RWPE1 (cell line): ENCODE measurements at places on chromosomes 2 and 18.
A peak's percentile ranks its signal among the peaks of the same experiment; 100 is the strongest.

GRCh38 chr18:23900994-23901393 lies 113.6 kb upstream of the TTC39C start:
- DNase-seq = no peak

DNA sequence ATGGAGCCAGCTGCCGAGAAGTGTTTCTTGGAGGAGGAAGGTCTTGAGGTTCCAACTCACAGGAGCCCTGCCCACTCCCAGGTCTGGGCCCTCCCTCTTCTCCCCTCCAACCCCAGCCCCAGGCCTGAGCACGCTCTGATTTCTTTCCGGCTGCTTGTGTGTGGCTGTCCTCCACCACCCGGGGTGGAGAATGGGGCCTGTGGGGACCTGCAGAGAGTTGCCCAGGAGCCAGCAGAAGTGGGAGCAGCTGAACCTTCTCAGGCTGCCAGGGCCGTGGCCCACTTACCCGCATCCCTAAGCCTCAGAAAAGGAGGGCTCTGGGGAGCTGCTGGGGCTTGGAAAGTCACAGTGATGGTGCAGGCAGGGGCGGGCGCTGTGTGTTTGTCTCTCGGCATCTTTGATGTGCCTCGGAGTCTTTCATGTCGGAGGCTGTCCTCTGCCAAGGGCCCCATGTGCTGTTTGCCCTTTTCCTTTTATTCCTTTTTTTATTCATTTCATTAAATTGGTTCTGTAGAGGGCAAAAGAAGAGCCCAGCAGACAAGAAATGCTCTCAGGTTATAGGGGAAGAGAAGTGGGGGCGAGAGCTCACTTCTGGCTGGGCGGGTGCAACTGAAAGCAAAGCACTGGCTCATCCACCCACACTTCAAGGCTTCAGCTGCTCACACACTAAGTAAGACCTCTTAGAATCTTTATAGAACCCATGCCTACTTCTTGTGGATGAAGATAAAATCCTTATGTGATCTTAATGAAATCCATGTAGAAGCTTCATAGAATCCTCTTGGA lies 52.5 kb downstream of the SDC1 start:
- peak; percentile 75 for DNase-seq

DNA sequence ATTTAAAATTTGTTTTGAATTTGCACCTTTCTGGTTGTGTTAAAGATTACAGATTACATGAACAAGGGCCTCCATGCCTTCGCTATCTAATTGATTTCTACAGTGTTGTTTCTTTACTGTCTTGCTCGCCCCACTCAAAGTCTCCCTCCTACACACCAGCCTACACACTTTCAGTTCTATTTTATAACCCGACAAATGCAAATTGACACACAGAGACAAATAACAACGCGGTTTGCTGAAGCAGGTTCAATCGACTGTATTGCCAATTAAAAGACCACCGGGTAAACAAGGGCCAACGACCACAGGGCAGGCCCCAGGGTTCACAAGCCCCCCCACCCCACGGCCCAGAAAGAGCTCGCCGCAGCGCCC lies 869 bp downstream of the STARD7 start:
- no peak for DNase-seq

- DNase-seq = no peak
Observed at GRCh38 chr2:145530653-145531052, 1010.7 kb upstream of the ZEB2 start.

GRCh38 chr18:36468161-36468560 lies 170.6 kb downstream of the FHOD3 start:
- DNase-seq = no peak

- no peak for DNase-seq
Observed at GRCh38 chr2:170214309-170214948, 36.5 kb downstream of the MYO3B start.

DNA sequence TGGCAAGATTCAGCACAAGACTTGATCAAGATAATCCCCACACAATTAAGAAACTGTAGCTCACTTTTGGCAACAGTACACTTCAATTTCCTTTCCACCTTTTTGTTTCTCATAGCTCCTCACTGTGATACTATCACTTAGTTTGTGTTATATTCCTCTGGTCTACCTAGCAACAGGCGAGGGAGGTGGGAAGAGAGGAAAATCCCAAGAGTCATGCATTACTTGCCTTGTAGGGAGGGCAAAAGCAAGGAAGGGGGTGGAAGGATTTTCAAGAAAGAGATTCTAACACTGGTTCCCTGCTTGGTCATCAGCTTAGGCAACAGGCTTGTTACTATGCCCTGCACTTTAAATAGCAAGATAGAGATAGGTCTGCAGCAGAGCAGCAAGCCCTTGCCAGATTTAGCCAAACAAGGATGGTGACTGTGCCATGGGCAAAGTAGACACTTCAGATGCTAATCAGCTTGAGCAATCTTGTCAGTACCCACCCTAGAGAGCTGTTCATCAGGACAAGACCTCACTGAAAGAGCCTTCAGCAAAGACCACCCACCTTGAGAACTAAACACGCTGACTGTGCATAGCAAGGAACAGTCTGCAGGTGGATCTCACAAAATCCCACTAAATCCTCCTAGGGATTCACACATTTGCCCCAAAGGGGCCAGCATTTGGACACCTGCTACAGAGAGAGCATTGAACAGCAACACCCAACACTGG lies 134.6 kb downstream of the MBD2 start:
- DNase-seq = no peak

GRCh38 chr18:3162181-3162580 lies 57.6 kb downstream of the MYOM1 start:
- no peak for DNase-seq

GRCh38 chr2:100971221-100971620 lies 30.9 kb upstream of the RPL31 start:
- DNase-seq = no peak

GRCh38 chr2:100813527-100813926 lies 6.4 kb upstream of the NPAS2 start:
- no peak for DNase-seq

- DNase-seq = no peak
Observed at GRCh38 chr2:69251943-69252342, 135.1 kb downstream of the GFPT1 start.

DNA sequence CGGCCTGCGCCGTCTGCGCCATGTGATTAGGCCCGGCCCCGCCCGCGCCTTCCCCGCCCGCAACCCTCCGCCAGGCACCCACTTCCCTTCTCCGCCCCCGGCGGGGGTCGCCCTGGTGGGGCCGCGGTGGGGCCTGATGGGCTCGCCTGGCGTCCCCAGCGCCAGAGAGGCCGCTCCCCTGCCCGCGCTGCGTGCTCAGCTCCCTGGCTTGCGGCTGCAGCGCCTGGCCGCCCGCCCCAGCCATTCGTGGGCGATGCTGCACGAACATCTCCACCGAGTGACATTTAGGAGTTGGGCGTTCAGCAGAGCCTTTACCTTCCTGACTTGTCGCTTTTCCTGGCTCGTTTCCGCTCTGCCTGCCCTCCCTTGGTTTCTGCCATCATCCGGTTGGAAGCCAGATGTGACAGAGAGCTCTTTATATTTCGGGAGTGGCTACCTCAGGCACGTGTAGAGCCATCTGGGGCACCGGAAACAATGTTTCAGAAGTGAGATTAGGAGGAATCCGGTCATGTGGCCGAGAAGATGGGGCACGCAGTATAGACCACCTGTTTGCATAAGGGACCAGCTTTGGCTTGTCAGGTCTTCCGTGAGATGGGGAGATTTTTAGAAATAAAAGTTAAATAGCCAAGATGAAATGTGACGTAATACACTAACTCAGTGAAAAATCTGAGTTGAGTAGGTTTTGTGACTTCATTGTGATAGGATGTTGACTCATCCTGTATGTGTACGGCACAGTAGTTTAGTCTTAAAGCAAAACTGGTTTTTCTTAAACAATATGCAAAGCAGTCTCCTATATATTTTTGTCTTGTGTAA lies 1.2 kb downstream of the GLS start:
- DNase-seq = peak; percentile 69

- DNase-seq = no peak
Observed at GRCh38 chr2:32711908-32712501, 84.2 kb downstream of the TTC27 start.

DNA sequence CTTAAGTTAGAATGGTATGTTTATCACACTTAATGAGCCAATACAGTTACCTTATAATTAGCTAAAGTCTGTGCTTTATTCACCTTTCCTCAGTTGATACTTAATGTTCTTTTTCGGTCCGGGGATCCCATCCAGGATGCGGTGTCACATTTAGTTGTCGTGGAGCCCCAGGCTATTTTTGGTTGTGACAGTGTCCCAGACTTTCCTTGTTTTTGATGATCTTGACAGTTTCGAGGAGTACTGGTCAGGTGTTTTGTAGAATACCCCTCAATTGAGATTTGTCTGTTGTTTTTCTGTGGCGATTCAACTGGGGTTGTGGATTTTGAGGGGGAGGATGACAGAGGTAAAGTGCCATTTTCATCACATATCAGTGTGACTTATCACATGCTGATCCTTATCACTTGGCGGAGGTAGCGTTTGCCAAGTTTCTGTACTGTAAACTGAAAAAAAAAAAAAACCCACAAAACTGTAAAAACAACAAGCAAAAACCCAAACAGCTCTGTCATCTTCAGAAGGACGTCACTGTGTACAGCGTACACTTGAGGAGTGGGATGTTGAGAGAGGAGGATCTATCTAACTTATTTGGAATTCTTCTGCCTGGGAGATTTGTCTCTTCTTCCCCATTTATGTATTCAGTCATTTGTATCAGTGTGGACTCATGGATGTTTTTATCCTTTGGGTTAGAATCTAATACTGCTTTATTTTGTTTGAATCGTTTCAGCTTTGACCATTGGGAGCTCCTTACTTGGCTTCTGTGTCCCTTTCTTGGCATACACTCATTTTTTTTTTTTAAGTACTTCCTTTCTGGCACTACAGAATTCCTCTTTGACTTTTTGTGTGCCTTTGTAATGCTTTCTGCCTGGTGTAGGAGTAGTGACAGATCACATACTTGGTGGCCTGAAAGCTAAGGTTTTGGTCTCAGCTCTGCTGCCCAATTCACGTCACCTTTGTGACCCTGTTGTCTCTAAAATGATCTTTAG lies 68.1 kb downstream of the FMNL2 start:
- DNase-seq = no peak

DNA sequence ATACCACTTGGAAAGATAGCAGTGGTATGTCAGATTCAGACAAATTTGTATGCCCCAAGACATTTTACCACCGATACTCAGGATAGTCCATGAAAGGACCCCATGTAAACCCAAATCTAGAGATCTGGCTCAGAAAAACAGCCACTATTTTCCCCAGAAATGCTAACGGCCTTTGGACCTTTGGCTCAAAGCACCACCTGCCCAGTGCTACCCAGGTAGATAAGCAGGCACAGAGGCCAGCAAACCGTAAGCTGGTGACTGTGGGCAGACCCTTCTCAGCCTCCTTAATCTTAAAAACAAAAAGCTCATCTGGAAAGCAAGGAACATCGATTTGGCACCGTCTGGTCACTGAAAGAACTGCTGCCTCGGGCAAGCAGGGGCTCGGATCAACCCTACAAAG lies 61.4 kb upstream of the GREB1L start:
- no peak for DNase-seq

DNA sequence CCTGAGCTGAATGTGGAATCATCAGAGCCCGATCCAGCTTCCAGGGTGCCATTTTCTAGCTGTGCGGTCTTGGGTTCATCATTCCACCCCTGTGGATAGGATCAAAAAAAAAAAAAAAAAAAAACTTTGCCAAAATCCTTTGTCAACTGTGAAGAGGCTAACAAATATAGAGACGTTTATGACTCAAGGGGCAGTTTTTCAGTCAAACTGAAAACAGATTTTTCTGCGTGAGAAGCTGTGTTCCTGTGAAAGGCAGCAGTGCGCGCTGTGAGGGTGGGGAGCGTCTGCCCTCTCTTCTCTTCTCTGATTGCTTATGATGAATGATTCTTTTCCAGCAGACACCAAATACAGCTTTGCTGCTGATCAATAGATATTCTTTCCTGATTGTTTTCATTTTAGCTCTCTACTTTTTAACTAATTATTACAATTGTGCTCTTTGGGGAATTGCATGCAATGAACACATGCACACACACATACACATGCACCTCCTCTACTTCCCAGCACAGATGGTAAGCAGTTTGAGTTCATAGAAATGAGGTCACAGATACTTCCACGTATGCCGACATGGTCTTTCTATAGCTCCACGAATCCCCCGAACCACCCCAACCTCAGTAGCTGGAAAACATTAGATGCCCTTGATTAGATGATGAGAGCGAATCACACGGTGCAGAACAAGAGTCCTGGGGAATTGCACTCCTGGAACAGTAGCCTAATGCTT lies 175.4 kb downstream of the NRP2 start:
- DNase-seq = no peak

GRCh38 chr2:177229442-177230242 lies 17.0 kb downstream of the HNRNPA3 start:
- DNase-seq = no peak

DNA sequence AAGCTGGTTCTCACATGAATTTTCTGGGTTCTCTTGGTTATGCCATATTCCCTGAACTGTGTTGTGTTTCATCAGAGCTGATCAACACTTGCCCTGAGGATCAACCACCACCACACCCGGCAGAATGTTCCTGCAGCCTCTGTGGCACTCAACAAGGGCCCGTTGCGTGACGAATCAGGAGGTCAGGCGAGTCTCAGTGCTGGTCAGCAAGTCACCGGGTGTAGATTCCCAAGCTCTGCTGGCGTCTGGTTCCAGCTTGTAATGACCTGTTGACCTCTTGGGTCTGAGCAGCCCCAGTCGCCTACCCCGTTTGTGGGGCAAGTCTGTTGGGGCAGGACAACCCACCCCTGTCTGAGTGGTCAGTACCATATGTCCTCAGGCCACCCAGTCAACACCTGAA lies 46.0 kb downstream of the ADCY3 start:
- no peak for DNase-seq

GRCh38 chr2:10507106-10507505 lies 59.0 kb upstream of the ODC1 start:
- DNase-seq = no peak

DNA sequence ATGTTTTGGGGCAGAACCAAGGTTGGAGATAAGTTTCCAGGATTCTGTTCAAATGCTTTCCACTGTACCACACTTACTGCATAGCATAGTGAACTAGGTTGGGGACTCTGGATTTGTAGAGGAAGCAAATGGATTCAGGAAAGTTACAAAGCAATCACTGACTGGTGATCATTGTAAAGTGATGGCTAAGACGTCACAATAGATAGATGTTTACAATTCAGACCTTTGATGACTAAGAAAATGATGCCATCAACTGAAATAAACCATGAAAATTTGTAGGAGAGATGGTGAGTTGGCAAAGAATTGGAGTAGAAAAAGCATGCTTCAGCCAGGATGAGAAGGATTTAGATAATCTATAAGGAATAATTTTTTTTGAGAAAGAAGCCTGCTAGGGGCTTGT lies 178.0 kb downstream of the UBE2E3 start:
- no peak for DNase-seq

GRCh38 chr2:39696838-39697237 lies 31.1 kb downstream of the TMEM178A start:
- peak; percentile 14 for DNase-seq
